ENCODE measurements at places on chromosomes 4 and X.

DNA sequence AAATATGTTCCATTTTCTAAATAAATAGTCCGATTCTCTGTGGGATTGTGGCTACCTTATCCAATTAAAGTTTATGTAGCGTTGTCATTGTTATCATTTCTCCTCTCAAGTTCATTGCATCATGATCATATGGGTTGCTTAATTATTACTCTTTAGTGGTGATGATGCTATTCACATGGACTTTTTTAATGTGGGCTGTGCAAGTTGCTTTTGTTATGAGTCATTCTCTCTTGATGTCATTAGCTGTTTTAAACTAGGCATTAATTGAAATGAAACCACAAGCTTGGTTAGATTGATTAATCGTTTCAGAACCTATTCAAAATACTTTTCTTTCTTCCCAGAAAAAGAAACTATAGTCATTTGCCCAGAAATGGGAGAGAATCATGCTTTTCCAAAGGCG, 38.2 kb downstream of the NHS start:
- no peak for DNase-seq

DNA sequence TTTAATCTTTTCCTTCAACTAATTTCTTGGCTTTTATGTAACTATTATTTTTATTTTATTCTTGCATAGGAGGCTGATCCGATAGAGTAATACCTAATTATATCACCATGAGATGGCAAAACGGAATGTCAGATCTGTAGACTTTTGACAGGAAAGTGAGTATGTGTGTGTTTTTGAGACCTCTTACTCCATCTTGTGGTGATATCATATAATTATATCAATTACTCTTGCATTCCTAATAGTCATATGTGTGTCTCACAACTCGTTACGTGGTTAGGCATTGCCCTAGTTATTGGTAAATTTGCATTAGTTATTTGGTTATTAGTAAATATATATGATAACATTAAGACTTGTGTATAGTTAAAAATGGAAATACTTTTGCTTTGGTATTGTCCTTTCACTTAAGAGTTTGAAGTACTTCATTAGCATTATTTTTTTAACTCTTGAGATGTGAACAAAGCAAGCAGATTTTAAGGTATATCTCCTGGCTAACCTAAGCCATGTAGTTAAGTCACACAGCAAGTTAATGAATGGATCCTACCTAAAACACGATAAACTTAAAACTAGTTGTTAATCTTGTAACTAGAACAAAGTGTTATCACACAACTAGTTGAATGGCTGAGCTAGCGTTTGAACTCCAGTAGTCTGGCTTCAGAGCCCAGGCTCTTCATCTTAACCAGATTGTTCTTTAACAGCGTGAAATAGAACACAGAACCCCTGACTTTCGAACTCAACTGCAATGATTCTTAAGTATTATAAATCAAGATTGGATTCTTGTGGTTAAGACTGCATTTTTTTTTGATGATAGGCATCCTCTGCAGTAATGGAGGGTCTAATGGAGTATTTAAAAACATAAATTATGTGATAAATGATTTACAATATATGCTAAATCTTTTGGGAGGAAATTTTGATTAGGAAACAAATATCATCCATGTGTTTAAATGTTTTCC, 67.1 kb downstream of the PGRMC2 start:
- peak; percentile 62 for DNase-seq

DNA sequence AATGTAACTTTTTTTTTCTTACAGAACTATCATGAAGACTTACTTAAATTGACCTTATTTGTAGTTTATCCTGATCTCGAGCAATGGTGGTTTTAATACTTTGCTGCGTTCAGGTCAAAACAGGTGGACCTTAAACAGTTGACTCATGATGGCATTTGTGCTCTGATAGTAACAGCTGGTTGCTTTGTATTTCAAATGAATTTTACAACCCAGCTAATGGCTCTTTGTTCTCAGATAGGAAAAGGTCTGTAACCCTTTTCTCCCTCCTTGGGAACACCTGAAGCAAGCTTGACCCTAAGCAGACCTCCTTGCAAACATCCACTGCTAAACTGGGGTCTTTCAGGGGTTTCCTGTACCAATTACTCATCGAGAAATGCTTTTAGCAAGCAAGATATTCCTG, 79.2 kb downstream of the F11 start:
- no peak for DNase-seq

GRCh38 chrX:45849261-45849862, 648.7 kb upstream of the DIPK2B start:
- peak; percentile 76 for DNase-seq

DNA sequence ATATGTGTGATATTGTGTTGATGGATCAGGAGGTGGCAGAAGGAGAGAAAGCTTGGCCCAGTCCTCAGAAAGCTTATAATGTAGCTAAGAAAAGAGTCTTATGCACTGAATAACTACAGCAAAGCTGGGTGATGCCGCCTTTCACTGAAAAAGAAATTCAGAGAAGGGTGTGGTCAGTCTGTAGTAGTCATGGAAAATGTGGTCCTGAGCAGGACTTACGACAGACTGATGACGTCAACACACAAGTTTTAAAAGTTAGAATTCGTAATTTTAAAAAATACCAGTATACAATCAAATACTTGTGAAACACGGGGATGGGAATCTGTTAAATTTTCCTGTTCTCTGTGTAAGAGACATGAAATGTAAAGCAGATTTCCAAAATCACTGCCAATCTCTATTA, 87.0 kb upstream of the RAPGEF2 start:
- DNase-seq = no peak

DNA sequence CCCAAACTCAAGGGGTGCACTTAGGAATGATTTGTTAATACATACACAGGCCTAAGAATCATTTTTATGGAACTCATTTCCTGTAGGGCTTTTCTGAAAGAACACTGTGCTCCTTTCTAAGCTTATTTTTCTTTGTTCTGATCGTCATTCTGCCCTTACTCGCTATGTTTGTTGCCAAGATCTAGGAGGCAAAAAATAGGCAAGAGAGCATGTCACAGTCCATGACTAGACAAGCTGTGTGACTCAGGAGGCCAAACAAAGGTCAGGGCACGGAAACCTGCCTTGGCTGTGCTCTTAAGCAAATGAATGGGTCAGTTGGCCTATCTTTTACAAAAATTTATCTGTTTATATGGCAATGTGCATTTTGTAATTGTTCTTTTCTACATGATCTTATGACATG, 42.5 kb upstream of the C1GALT1C1 start:
- DNase-seq = peak; percentile 86

DNA sequence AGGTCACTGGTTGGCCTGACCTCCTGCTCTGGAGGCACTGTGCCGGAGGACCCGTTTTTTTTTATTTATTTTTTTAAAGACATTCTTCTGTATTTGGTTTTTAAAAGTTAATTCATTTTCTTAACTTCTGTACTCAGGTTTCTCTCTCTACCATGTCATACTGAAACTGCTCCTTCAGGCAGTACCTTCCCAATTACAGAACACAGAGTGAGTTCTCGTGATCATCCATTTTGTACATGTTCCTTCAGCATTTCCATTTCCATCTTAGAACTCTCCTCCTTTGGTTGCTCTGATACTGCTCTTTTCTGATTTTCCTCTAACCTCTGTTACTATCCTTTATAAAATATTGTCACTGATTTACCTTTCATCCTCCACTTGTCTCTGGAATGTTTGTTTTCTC, 17.9 kb downstream of the UBE2K start:
- DNase-seq = no peak

DNA sequence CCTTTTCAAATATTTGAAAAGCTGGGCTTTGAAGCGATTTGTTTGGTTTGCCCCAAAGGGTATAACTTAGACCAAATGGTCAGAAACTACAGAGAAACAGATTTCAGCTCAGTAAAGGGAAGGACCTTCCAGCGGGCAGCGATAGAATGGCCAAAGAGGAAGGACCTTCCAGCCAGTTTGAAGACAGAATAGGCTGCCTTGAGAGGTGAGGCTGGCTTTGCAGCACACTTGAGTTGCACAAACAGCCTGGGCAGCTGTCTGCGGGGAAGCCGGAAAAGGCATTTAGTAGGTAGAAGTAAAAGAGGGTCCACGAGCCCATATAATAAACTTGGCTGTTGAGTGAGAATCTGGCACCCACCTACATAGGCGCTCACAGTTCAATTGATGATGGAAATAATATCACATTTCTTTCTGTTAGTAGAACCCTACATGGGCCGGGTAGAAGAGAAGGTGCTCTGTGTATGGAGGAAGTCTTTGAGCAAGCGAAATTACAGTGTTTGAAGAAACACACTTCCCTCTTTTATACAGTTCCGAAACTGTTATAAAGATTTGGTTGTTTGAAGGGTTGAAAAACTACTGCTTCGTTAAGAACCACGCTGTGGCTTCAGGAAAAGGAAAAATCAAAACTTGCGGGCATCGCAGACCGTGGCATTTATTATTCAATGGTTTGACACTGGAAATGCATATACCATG, 75.0 kb upstream of the SORBS2 start:
- DNase-seq = no peak

GRCh38 chr4:185591679-185592141, 56.4 kb upstream of the PDLIM3 start:
- no peak for DNase-seq

GRCh38 chrX:44305921-44306320, 37.6 kb downstream of the EFHC2 start:
- DNase-seq = no peak

Data from A549 (cell line).